ENCODE measurements at places on chromosomes 7 and 10.

GRCh38 chr10:64484811-64485330, 963.7 kb downstream of the REEP3 start:
- no peak for DNase-seq

DNA sequence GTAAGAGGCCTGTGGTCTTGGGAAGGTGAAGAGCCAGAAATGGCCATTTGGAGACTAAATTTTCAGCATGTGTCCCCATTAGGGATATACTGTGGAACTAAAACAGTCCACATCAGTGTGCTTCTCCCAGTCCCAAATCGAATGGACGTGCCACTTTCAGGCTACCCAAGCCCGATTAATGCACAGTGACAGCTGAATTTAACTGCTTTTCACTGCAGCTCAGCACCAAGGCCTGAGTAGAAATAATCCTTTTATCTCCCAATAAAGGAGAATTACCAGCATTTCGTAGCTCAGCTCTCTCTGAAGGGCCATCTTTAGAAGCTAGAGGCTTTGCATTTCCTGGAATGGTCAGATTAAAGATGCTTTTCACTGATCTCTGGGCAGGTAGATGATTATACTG, 183.3 kb downstream of the NPSR1 start:
- no peak for DNase-seq

DNA sequence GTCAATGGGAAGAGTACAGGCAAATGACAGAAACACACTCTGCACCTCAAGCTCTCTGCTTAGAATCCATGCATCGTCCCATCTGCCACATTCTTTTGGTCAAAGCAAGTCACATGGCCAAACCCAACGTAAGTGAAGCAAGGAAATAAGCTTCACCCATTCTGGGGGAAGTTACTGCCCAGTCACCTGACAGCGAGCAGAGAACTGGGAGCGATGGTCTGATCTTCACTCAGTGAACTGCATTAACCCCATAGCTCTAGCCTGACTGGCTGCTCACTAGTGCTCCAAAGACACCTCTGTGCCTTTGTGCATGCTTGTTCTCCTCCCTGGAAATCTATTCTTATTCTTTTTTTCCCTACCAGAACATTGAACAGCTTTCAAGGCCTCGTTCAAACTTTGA, 89.9 kb downstream of the APBB1IP start:
- no peak for DNase-seq

DNA sequence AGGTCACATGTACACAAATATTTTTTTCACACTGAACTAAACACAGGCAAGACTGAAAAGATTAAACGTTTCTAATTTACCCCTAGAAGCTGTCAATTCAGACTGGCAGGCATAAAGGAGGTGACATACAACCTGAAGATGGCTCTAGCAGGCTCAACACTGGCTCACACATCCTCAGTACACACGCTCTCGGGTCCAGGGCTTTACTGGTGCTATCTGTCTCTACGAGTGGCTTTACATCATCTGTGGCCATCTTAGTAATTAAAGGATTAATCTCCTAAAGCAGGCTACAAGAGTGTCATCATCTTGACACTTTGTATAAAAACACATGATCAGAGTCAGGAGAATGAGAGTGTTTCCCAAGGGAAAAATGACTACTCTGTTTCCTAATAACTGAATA, 57.3 kb downstream of the COPG2 start:
- no peak for DNase-seq

- no peak for DNase-seq
These were observed 74.0 kb downstream of the FAM241B start for GRCh38 chr10:69703766-69704630.

GRCh38 chr10:119908166-119908565, 15.6 kb downstream of the SEC23IP start:
- no peak for DNase-seq

- no peak for DNase-seq
These were observed 164.2 kb downstream of the DGKI start for GRCh38 chr7:137682596-137682995.

DNA sequence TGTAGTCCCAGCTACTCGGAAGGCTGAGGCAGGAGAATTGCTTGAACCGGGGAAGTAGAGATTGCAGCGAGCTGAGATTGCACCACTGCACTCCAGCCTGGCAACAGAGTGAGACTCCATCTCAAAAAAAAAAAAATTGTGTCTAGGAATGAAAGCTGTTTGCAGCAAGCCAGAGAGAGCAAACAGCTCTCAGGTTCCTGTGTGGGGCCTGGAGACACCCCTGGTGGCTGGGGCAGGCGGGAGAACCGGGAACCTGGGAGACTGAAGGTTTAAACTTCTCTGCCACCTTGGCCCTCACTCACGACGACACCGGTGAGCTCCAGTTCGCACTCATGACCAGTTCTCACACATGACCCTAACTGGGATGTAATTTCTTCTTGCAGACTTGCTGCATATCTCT, 13.2 kb upstream of the UNCX start:
- DNase-seq, result no peak

DNA sequence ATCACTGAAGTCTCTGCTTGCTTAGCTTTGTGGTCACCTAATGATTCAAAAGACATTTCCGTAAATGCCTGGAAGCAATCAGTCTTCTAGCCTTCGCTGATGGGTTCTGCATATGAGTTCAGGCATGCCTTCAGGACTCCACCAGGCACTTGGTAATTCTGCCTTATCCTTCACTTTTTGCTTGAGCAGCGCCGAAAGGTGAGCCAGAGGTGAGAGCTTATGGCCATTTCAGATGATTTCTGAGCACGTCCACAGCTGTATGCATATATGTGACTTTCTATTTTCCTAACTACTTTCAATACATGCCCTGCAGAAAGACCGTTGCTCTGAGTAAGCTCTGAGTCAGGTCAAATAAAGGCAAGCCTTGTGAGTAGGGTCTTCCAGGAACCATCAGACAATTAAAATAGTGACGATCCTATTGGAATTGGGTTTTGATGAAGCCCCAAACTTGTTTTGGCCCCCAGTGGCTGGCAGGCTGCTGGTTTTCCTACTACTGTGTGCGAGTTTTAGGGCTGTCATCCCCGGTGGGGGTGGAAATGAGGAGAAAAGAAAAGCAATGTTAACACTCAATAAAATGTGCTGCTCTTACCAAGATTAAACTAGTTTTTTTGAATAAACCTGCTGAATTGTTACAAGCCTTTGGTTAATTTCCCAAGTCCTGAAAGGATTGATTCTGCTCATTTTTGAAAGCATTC, 154.4 kb upstream of the AKR1E2 start:
- no peak for DNase-seq

DNA sequence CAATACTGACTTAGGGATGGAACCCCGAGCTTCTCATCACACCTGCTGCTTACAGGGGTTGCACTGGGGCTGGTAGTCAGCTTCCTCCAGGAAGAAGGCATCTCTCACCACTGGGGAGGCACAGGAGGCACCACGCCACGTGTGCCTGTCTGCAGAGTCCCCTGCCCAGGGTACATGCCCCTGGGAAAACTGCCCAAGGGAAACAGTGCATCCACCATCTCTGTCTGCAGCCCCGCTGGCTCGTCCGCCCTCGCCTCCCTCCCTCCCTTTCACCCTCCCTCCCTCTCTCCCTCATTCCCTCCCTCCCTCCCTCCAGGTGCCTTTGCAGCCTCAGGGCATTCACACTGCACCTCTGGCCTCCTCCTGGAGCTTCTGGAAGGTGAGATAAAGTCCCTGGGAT, 101.1 kb downstream of the PTPRE start:
- no peak for DNase-seq

DNA sequence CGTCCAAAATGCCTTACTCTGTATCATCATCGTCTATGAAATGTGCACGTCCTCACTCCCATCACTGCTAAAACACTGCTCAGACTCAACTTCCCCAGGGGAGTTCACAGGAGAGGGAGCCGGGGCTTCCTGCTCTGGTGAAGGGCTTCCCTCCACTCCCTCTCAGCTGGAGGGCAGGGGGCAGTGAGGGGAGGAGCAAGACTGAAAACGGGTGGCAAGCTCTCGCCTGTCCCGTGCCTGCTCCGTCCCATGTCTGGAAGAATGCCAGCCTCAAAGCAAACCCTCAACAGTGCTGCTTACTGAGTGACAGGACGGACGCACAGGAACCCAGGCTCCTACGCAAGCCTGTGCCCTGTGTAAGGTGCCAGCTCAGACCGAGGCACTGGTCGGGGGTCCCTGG, 25.1 kb downstream of the PRKAG2 start:
- no peak for DNase-seq

DNA sequence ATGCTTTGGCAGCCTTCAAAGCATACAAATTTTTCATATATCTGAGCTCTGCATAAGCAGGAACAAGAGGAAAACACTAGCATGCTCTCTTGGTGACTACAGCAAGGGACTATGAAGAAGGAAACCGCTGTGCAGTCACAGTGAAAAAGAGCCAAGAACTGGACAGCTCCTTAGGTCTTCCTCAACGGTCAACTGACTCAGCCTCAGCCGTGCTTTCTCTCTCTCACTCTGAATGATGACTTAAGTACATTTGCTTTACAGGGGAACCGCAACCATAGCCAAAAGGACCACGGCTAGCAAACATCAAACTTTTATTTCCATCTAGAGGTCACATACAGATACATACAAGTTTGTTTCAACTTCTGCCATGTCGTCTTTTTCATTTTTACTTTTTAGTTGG, 69.9 kb downstream of the HYCC1 start:
- DNase-seq, result no peak

DNA sequence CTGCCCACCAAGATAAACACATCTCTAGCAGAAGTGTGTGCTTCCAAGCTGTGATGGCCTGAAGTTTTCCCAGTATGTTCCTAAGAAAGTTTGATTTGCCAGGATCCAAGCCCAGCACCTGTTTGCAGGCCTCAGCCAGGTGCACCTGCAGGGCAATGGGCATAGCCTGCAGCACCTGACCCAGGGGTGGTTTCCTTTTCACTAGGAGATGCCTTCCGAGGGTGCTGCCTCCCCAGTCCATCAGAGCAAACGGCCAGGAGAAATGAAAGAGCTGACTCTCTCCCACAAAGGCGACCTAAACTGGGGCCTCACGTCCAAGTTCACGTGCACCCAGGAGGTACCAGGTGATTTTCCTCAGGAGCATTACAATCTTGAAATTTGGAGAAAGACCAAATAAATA, 7.1 kb downstream of the UCMA start:
- no peak for DNase-seq

- no peak for DNase-seq
These were observed 1.1 kb upstream of the SFXN4 start for GRCh38 chr10:119166564-119166963.

DNA sequence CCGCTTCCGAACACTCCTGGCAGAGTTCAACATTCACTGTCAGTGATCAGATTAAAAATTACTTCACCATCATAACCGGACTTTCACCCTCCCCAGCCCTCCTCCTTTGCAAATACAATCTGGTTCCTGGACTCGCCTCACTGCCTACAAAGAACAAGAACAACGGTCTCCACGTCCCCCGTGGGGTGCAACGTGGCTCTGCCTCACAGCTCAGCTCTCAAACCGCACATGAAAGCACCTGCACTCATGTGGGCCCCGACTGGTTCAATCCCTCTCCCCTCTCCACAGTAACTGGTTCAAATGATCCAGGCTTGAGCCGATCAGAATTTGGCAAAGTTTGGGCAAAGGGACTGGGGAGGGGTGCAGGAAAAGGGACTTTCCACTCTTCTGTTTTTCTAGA, 21.0 kb downstream of the ASB13 start:
- DNase-seq, result no peak

DNA sequence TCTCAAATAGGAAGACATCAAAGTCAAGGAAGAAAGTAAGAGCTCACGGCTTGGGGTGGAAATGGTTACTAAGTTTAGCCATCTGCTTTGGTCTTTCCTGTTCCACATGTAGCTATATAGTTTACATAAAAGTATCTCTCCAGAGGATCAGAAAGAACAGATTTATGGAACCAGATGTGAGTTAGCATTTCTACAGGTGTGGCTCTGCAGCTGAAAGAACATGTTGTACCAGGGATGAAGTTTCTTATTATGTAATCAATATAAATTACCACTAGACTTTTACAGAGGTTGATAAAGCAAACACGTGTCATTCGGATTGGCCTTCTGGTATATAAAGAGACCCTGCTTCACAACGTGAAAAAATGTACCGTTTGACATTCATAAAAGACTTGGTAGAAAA, 19.9 kb downstream of the CALD1 start:
- no peak for DNase-seq

DNA sequence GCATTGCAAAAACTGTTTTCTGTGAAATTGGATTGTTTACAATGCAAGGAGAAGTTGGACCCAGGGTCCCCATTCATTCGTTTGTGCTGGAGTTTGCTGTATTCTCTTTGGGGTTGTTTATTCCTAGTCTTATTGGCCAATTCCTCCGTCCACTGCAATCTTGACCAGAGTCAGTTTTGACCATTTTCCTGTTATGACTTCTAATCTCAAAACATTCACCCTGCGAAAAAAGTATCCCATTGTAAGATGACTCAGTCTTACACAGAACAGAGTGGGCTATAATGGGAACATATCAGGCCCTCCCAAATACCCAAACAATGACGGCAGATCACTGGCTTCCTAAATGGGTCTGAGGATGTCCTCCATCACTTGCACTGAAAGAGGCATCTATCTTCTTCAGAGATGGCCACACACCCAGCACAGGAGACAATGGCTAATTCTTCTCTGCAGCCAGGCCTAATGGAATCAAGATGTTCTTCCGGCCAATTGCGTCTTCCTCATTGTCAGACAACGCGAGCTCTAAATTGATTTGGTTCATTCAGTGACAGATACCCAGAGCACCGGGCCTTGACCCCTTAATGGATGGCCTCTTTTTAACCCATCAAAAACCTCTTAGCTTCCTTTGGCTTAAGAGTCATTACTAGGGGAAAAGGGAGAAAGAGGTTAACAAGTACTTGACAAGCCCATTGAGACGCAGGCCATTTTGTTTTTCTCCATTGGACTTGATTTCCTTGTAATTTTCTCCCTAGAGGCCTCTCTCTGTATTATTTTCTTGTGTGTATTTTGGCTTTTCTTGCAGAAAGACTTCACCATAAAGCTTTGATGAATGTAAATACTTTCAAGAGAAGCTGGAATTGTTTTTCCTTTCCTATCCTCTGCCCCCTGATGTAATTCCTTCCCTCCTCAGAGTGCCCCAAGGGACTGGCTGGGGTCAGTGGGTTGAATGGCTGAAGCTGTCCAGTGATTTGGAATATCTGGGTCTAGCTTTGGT, 129.6 kb downstream of the PRPF18 start:
- DNase-seq, result no peak

DNA sequence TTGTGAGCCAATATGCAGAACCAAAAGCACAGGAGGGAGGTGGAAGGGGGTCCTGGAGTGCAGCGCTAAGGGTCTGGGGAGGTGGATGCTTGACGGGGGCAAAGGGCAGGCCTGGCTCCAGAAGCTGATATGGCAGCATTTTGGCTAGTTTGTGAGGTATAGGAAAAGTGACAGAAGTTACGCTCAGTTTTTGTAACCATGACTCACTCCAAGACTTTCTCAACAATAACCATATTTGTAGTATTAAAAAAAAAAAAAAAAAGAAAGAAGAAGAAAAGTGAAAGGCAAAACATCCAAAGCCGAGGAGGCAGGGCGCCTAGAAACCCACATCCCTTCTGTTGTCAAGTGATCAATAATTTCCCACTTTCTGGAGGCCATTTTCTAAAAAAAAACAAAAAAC, 92.3 kb downstream of the RNF216 start:
- DNase-seq, result no peak

Data from HS-27A (cell line).